ENCODE measurements at places on chromosomes 3 and 15. TPM values are rescaled to one million over a fixed set of nuclear protein-coding genes. Genes with fewer than 3 reads are reported as not detected.

Gene LPP
- total RNA-seq: 24.3 TPM

Gene MESP2
- total RNA-seq: not detected

Gene TRA2B
- total RNA-seq: 181 TPM

Gene POPDC2
- 7.4 TPM for total RNA-seq

Gene GMNC
- total RNA-seq: not detected

Gene BCL6
- total RNA-seq: 31.4 TPM

Gene GABRA5
- not detected for total RNA-seq

Gene EPHA3
- total RNA-seq: not detected

Gene MESP1
- total RNA-seq: 0.79 TPM

Gene CRABP1
- total RNA-seq: not detected

Gene DPPA2
- total RNA-seq: not detected

Gene RPUSD3
- total RNA-seq: 63.3 TPM

Gene TGM5
- not detected for total RNA-seq

Gene ENTPD3
- not detected for total RNA-seq

Gene CCDC66
- total RNA-seq: 104 TPM

- DNase-seq: no peak
Observed at GRCh38 chr3:185049710-185050109, 103.2 kb downstream of the C3orf70 start.

GRCh38 chr3:36905545-36905944, 39.3 kb downstream of the TRANK1 start:
- DNase-seq: no peak

GRCh38 chr15:58224068-58224467, 85.9 kb downstream of the AQP9 start:
- DNase-seq: no peak

DNA sequence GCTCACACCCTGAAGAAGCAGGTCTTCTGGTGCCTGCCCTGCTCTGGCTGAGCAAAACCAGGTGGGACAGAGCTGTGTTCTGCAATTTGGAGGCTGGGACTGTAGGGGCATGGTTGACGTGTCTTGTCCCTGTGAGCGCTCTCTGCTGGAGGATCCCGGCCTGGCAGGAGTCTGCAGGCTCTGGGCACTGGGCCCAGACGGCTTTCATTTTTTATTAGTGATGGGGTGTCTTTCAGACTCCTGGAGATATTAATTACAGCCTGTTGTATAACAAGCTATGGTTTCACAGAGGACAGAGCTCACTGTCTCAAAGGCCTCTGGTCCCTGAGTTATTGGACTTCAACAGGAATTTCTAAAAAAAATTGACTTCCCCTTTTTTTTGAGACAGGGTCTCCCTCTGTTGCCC, 29.5 kb upstream of the ZNF710 start:
- peak; percentile 33 for DNase-seq

GRCh38 chr3:57820479-57820878, 64.4 kb downstream of the SLMAP start:
- no peak for DNase-seq

GRCh38 chr3:58321791-58322190, 10.9 kb upstream of the PXK start:
- no peak for DNase-seq

GRCh38 chr3:140167600-140168281, 232.8 kb downstream of the CLSTN2 start:
- no peak for DNase-seq

GRCh38 chr3:87997966-87998365, 60.8 kb downstream of the CGGBP1 start:
- DNase-seq: no peak

DNA sequence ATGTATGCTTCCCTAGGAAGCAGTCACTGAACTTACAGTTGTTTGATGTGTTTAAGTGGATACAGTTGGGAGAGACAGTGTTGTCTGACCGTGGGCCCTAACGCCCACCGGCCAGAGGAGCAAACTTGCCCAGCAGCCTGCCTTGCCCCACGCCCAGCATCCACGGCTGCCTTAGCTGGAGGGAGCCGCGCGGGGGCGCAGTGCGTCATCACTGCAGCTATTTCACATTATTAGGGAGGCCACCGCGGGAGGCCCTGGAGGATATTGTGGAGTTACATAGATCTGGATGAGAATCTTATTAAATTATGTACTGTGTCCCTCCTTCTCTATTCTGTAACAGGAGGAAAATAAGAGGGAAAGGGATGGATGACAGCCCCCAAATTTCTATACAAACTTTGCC, 267.2 kb downstream of the GABRG3 start:
- DNase-seq: no peak

DNA sequence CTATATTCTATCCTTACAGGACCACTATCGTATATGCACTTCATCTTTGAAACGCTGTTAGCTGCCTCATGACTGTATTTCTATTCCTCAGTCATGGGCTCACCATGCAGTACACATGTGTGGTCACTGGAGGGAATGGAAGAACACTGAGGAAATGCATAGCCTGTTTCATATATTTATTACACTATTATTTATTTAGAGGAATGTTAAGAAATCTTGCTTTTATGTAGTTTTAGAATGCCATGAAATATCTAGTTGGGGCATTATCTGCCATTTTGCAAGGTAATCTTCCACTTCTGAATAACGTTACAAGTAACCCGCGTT, 155.7 kb downstream of the IGF1R start:
- no peak for DNase-seq

GRCh38 chr3:184636741-184637316, 75.0 kb downstream of the MAGEF1 start:
- DNase-seq: no peak

- DNase-seq: no peak
Observed at GRCh38 chr15:63943829-63944680, 102.2 kb downstream of the DAPK2 start.

GRCh38 chr3:192687488-192688152, 39.7 kb downstream of the FGF12 start:
- no peak for DNase-seq

DNA sequence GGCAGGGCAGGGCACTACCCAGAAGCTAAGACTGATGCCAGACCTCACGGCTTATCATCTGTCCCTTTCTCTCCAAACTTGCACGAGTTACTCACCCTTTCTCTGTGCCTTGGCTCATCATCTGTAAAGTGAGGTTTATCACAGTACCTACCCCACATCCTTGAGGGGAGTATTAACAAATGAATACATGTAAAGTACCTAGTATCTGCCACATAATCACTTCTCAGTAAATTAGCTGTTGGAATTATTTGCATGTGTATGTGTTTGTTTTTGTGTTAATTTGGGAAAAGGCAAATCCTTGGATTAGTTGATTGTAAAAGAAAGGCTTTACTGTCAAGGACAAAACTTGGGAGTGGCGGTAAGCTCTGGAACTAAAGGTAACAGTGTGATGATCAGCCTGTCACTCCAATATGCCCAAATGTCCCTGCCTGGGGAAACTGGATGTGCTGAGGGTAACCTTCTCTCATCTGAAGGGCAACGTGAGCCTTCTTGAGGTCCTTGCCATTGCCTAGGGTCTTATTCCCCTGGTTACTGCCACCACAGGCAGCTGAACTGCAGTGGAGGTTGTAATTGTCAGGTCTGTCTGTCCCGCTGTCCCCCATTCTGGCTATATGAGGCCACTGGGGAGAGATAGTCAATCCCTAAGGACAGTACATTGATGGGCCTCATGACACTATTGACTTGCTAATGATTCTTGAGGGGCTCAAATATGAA, 269.4 kb downstream of the CLSTN2 start:
- no peak for DNase-seq

- no peak for DNase-seq
Observed at GRCh38 chr15:89870688-89871288, 23.0 kb downstream of the AP3S2 start.

DNA sequence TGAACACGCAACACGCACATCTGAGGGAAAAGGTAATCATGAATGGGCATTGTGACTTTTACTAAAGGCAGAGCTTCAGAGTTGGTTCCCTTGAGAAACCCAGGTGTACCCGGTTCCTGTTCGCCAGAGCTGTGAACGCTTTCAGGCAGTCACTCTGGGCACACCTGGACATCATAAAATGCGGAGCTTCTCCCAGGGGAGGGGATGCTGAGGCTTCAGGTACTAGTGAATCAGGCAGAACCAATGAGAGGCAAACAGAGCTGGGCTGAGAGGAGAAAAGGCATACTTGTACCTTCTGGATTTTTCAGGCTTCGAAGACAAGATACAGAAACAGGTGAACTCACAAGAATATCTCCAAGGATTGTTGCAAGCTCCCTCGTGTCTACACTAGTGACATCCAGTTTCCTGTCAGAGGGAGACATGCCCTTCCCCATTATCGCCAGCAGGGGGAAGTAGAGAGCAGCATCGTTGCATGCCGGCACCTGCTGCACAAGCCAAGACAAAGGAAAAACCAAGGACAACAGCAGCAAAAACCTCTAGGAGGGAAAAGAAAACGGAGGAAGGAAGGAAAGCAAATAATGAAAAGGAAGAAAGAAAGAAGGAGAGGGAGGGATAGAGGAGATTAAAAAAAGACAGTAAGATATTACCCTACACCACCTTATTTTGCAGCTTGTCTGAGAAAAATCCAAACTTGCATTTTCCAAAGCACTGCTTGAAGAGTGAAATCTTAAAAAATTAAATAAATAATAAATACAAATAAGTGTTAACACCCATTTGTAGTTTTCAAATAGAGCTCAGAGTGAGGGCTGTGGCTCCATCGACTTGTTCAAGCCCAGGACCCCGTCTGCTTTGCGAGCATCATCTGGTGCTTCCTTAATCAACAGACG, 2.0 kb downstream of the AHSG start:
- peak; percentile 72 for DNase-seq

DNA sequence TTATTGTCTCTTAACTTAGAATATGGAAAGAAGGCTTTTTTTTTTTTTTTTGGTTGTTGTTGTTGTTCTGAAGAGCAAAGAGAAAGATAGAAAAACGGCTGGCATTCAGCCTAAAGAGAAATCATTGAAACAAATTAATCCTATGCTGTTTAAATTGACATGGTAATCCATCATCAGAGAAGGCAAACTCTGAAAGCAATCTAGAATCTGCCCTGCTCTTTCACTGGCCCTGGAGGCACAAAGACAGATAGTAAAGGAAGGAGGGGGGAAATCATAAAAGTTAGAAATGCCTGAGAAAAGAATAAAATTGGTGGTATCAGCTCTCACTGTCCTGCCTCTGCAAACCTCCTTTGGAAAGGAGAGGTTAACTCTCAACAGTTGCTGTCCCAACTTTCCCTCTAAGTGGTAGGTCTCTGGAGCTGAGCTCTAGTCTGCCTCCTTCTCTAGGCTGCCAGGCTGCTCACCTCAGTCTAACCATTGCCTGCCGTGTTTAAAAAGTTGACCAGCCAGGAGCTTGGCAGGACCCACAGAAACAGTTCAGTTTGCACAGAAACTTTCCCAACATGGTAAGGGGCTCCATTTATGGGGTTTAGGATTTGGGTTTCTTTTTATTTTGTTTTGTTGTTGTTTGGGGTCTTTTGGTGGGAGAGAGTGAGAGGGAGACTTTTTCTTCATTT, 13.4 kb upstream of the NR2F2 start:
- no peak for DNase-seq

GRCh38 chr3:140843656-140844055, 98.0 kb upstream of the SLC25A36 start:
- DNase-seq: no peak

GRCh38 chr3:57855281-57855680, 99.2 kb downstream of the SLMAP start:
- DNase-seq: no peak

DNA sequence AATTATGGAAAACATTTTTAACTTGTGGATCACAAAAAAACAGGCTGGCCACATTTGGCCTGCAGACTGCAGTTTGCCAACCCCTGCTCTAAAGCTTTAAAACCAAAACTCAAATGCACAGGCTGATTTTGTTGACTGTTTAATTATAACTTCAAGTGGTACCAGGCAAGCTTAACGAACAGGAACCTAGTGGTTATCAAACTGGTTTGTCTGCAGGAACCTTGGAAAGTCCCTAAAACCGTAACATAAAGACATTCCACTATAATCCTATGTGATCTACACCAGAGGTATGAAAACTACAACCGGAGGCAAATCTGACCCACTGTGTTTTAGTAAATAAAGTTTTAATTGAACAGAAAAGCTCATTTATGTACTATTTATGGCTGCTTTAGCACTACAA, 52.4 kb downstream of the TBL1XR1 start:
- DNase-seq: peak; percentile 48

DNA sequence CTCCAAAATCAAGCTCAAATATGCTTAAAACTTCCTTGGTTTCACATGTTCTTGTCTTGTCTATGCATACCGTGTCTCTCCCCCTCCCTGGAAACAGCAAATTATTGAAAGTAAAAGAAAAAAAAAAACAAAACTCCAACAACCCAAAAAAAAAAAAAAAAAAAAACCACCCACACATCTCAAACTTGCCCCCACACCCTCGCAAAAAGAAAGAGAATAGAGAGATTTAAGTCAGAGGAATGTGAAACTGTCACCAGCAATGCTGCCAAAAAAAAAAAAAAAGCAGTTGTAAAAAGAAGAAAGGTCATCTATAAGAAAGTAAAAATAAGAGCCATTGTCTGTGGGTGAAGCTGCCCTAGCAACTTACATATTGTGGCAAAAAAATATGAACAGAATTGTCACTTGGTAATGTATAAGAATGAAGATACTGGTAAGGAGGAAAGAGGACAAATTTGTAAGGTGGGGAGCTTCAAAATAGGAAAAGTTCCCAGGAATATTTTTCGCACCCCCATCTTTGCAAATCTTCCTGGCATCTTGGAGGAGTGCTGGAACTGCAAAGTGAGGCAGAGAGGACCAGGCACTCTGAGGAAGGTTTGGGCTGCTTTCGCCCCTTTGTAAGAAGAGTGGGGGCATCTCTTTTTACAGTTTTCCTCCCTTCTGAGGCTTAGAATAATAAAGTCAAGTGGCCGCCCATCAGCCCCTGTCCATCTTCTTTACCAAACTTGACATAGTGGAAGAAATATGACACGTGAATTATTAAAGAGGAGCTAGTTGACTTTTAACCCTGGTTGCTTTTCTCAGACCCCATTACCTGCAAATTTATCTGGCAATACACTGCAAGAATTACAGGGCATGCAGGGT, 81.8 kb downstream of the NR2F2 start:
- no peak for DNase-seq

- DNase-seq: no peak
Observed at GRCh38 chr3:56788521-56788920, 13.2 kb downstream of the ARHGEF3 start.

GRCh38 chr3:140754936-140755335, 77.1 kb downstream of the TRIM42 start:
- DNase-seq: no peak

DNA sequence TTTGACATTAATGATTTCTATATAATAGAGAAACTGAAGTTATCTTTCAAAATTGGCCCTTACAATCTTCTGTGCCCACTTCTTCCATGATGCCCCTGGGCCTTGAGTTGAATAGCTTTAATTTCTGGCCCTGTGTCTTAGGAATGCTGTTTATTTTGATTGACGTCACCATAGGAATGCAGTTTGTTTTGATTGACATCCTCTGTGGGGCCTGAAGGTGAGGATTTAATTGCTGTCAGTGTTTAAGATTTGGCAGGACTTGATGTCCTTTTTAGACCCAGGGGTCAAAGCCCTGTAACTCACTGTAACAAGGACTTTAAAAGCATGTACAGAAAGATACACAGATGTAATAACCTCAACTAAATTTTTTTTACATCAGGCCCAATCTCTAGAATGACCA, 83.3 kb downstream of the GLDN start:
- DNase-seq: no peak

Data from CD4-positive, alpha-beta memory T cell (primary cell).